ENCODE measurements at places on chromosomes 5 and 9.

- peak; percentile 69 for DNase-seq
Observed at GRCh38 chr5:124642151-124642550, 104.3 kb downstream of the ZNF608 start.

- no peak for DNase-seq
Observed at GRCh38 chr5:30960036-30960435, 233.4 kb upstream of the CDH6 start.

GRCh38 chr5:10639846-10640368, 76.0 kb downstream of the ANKRD33B start:
- no peak for DNase-seq

- no peak for DNase-seq
Observed at GRCh38 chr5:206406-206805, 11.5 kb downstream of the CCDC127 start.

- peak; percentile 63 for DNase-seq
Observed at GRCh38 chr5:143436871-143437270, 33.4 kb upstream of the NR3C1 start.

DNA sequence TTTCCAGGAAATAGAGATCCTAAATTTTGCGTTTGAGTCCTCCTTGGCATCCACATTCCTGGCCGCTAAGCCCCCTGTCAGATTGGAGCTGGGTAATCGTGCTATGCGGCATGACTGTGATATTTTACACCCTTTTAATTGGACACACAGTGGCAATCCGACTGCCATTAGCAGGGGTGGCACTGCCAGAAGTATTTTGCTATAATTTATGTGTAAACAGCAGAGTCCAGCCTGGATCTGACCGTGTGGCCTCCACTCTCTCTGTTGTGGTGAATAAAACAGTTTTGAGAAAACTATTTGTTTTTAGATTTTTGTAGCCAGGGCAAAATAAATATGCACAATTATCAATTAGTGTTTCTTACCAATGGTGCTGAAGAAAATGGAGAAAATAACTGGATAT, 281.0 kb upstream of the IRX2 start:
- DNase-seq = no peak

GRCh38 chr9:86563350-86563749, 209.1 kb upstream of the TUT7 start:
- no peak for DNase-seq

GRCh38 chr5:153960269-153961215, 78.2 kb downstream of the FAM114A2 start:
- DNase-seq = no peak

DNA sequence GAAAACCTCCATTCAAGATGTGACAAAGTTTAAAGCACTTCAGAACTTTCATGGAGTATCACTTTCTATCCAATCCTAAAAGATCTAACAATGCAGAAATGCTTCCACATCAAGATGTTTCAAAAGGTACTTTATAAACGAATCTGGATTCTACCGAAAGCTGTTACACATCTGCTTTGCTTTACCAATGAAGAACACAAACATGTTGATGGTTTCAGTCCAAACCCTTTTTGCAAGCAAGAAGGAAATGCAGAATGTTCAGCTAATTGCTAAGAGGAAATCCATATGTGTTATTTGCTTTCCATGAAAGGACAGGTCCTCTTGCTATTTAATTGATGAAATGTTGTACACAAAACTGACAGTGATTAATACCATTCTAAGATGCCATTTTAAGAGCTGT, 419.6 kb downstream of the EFNA5 start:
- no peak for DNase-seq

- DNase-seq = no peak
Observed at GRCh38 chr9:33111631-33112030, 35.2 kb upstream of the SMU1 start.

- DNase-seq = no peak
Observed at GRCh38 chr5:52725065-52725746, 62.5 kb upstream of the ITGA1 start.

DNA sequence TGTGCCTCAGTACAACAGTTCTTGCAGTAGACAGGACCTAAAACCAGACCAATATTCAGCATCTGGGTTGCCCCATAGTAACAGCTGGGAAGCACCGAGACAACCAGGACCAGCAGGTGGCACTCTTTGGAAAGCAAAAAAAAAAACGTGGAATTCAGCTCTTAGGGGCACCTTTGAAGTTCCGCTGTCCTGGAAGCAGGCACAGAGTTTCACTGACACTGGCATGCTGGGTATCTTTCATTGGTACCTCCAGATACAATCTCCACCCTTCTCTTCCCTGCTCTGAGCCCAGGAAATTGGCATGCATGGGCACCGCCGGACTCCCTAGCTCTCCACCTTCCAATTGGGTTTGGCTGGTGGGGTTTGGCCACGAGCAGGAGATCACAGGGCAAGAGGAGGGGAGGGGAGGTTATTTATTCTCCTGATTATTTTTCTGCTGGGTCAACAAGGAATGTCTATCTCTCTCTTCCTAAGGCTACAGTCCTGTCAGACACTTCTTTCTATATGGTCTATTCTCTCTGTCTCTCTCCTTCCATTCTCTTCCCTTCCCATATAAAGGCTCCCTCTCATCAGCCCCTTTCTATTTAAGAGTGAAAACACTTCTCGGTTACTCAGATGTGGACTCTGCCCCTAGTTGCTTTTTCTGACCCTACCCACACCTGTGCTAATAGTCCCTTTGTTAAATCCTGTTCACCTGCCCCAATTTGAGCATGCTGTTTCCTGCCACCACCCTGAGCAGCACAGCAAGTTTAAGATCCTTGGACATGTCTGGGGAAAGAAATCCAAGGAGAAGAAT, 1.9 kb upstream of the IDNK start:
- peak; percentile 82 for DNase-seq

- DNase-seq = no peak
Observed at GRCh38 chr5:67652201-67652600, 455.6 kb upstream of the CD180 start.

- no peak for DNase-seq
Observed at GRCh38 chr5:151096001-151096373, 15.2 kb upstream of the TNIP1 start.

- DNase-seq = no peak
Observed at GRCh38 chr9:3177936-3178335, 334.0 kb upstream of the PUM3 start.

DNA sequence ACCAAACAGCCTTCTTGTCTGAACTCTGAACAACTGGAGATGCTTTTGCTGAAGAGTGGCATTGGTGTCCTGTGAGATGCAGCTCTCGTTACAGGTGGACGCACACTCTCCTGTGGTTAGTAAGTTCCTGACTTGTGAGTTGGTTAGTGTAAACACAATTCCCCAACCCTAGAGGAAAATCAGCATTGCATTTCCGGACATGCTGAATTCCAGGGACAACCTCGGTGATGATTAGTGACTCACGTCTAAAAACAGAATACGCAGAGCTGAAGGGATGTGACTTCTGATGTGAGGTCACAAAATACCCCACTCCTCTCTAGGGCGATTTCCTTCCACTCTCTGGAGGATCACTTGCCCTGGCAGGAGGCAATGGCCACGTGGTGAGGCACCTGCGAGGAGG, 5.0 kb downstream of the OR2V2 start:
- no peak for DNase-seq

- no peak for DNase-seq
Observed at GRCh38 chr5:89036166-89036565, 153.2 kb upstream of the MEF2C start.

GRCh38 chr5:78569441-78569840, 79.1 kb downstream of the LHFPL2 start:
- DNase-seq = no peak

DNA sequence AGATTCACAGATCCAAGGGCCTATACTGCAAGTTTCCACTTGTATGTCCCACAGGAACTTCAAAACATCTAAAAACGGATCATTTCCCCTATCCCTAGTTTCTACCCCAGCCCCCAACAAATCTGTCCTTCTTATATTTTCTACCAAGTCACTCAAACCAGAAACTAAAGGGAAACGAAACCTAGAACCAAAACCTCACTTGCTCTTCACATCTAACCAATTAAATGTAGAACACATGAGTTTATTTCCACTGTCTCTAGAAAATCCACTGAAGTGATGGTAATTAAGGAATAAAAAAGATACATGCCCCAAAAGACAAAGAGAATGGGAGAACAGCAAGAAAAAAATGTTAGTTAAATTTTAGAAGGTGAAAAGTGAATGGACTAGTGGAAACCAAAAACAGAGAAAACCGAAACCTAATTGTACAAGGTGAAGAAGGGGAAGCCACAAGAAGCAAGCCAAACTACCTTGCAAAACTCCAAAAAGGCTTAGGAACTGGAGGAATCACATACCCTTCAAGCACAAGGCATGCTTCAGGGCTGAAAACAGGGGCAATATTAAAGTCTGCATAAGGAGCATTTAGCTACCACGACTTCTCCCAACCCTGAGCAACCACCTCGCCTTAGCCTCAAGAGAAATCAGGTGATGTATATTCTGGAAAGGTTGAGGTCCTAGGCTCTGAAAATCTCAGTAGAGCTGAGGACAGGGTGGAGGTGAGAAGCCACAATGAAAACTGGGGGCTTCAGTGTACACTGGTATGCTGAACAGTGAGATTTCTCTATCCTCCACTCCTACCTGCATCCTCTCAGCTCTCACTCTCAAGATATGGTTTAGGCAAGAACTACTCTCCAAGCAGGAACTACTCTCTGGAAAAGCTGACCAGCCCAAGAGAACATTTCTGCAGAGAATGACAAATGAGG, 11.1 kb downstream of the SMU1 start:
- DNase-seq = no peak

DNA sequence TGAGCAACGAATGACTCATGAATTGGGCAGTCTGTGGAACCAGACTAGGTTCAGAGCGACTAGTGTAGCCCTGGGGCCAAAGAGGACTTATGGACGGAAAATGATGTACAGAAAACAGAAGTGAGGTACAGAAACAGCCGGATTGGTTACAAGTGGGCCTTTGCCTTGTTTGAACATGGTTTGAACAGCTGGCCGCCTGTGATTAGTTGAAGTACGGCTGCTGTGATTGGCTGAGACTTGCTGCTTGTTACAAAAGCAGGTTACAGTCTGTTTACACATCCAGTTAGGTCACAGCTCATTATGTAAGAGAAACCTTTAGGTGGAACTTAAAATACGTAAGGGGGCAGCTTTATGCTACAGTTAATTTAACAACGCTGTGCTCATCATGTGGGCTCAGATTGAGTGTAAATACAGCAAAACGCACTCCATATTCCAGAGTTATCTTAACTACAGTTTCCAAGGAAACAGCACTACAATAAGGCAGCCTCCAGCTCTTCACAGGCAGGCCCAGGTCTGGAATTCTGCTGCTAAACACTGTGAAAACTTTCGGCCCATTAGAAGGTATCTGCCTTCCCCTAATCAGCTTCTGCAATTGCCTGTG, 6.5 kb downstream of the AMACR start:
- DNase-seq = no peak

- peak; percentile 63 for DNase-seq
Observed at GRCh38 chr5:41754857-41755256, 115.4 kb downstream of the OXCT1 start.

GRCh38 chr9:132488626-132489025, 78.6 kb downstream of the CFAP77 start:
- DNase-seq = no peak

DNA sequence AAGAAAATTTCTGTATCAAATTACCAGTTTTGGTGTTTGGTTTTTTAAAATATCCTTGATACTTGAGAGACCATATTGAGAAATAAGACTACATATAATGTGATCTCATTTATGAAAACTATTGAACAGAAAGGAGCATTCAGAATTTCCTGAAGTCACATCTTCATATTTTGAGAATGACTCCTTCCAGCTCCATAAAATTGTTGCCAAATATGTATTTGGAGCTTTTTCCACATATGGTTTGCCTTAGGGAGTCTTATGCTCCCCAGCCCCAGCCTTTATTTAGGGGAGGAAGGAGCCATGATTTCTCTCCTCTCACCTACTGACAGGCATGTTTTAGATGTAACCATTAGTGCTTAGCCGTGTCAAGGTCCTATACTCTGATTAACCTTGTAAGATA, 51.1 kb downstream of the GCNT1 start:
- no peak for DNase-seq

- DNase-seq = peak; percentile 51
Observed at GRCh38 chr9:127449332-127449966, 1.8 kb downstream of the RPL12 start.

DNA sequence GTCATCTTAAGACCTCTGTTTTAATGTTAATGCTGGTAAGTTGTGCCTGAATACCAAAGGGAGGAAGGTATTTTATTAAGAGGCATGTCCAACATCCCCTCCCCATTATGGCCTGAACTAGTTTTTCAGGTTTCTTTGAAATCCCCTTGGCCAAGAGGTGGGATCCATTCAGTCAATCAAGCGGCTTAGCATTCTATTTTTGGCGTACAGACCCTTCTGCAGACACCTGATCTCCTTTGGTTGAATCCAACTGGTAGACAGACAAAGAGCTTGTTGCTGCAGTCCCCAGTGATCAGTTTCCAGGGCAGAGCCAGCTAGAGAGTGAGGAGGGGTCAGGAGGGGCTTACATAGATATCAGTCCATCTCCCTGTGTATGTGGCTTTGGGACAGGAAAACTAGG, 7.9 kb upstream of the KCNMB1 start:
- DNase-seq = no peak

DNA sequence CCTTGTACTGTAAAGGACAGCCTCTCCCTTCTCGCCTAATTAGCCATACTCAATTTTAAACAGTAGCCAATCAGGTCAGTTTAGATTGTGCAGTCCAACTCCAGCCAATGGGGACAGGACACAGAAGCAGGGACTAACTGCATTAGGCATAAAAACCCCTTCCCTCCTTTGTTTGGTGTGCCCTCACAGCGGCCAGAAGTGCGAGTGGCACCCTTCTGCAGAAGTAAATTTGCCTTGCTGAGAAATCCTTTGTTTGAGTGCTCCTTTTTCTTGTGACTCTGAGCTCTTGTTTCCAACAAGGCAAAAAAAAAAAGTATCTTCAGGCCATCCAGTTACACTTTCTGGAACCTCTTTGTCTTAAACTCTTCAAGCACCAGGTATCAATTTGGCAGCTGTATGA, 97.4 kb downstream of the FAM114A2 start:
- no peak for DNase-seq

GRCh38 chr9:97366476-97366875, 45.4 kb upstream of the TDRD7 start:
- no peak for DNase-seq

GRCh38 chr5:542319-543311, 18.4 kb upstream of the SLC9A3 start:
- no peak for DNase-seq

DNA sequence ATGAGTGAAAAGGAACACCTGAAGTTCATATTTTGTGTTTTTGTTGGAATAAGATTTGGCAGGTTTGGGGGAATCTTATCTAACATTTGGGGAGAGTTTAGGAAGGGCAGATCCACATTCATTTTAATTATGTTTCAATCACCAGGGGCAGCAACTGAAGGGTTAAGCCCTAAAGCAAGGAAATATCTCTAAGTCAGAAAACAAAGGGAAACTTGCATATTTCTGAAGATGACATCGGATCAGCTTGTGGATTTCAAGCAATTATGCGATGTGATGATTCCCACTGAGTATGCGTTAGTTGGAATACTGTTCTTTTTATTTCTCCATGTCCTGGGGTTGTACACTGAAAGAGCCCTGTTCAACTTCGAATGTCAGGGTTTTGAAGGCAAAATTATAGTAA, 59.8 kb upstream of the NFIB start:
- no peak for DNase-seq
